ENCODE measurements at places on chromosomes 12 and 14.

DNA sequence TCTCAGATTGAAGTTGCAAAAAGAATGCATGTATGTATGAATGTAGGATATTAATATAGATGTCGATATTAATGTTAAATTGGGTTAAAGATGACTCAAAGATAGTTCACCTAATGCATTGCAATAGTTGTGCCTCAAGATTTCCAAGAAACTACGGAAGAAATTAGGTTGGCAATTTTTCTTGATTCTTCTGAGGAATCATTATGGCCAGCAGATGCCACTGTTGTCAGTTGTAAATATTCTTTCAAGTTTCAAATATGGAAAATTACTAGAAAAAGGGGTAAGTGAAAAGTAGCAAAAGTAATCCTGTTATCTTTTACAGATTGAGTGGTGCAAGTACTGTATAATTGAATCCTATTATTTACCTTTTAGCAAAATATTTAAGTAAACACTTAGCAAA is 202.1 kb downstream of the ADAMTS20 start:
- no peak for DNase-seq

- DNase-seq: no peak
Measured at GRCh38 chr14:58782011-58782410, 144.2 kb downstream of the DACT1 start.

GRCh38 chr12:101642115-101643067 is 47.6 kb downstream of the MYBPC1 start:
- DNase-seq: no peak

DNA sequence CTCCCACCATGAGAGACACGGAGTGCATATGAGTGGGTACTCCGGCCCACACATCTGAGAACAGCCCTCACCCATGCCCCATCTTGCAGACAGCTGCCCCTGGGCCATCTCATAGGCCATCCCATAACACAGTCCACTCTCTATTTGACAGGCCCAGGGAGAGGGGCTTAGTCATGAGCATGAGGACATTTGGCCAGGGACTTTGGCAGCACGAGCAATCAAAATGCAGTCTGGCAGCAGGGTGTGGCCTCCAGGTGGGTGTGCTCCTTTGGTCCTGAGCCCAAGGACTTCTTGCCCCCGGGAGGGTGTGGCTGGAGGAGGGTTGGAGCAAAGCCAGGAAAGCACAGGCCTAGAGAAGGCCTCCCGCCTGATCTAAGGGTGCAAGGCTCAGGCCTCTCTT is 25.6 kb downstream of the EMP1 start:
- no peak for DNase-seq
